ENCODE measurements at places on chromosomes 16 and 17. TPM values are rescaled to one million over a fixed set of nuclear protein-coding genes. Genes with fewer than 3 reads are reported as not detected.

GRCh38 chr16:20875355-20875650 lies 24.9 kb downstream of the DCUN1D3 start:
- DNase-seq: no peak

DNA sequence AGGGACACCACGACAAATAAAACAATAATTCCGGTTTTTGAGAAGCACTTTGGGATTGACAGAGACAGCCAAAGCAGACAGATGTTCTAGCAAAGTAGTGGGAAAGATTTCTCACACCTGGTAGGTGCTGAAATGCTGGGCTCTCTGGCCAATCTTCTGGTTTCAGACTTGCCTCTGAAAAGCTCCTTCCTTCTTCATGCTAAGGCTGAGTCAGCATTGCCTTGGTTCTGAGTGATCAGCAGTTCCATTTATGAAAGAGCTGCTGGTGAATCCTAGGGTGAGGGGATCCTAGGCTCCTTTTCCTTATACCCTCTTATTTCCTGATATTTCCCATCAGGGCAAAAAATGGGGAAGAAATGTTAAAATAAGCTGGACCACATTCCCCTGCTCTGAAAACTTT lies 268.7 kb upstream of the SALL1 start:
- no peak for DNase-seq

The KRT14 gene
- total RNA-seq: not detected

DNA sequence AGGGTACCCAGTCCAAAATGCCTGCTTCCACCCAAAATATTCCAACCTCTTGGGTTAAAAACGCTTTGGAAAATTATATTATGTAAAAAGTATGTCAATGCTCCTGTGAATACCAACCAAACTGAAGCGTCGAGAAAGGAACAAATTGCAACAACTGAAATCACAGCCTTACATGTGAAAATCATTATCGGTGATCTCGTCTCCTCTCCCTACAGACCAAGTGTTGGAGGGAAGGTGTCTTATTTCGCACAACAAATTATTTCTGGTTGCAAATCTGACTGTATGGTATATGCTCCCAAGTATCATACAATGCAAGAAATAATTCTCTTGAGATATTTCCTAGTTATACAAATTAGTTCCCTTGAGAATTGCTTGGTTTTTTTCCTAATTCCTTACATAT lies 89.3 kb upstream of the CDYL2 start:
- no peak for DNase-seq

GRCh38 chr16:20833086-20833485 lies 26.8 kb downstream of the REXO5 start:
- no peak for DNase-seq

- peak; percentile 48 for DNase-seq
Observed at GRCh38 chr16:27313422-27314160, at the start of gene IL4R. Gene IL4R (plus strand): TSS chr16:27313974. CDS start chr16:27340204, 26,230 bp downstream.

DNA sequence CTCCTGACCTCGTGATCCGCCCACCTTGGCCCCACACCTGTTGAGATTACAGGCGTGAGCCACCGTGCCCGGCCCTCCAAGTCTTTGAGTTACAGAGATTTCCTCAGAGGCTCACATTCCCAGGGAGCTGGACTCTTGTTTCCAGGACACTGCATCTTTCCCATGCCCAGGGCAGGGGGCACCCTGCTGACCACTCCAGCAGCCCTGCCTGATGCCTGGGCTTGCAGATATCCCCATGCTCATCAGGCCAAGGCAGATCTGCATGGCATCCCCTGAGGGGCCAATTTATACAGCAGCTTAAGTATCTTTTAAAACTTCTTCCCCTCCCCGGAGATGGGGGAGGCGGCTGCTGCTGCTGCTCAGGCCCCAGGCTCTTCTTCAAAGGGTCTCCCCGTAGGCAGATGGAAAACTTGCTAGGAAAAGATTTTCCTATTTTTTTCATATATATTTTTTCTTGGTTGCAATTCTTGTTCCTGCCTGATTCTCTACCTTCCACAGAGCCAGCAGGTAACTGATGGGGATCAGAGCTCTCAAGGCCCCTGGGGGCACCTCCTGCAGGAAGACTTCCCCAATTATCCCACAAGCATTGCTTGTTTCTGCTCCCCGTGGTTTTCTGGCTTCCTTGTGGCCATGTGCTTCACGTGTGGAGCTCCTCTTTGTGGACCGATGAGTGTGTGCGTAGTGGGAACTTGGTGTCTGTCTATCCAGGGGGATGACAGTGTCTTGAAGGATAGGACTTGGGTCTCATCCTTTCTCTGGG lies 102.2 kb upstream of the SDK2 start:
- DNase-seq: no peak

Data from A172 (cell line).